Esophagus muscularis mucosa (tissue), 4 donors: ENCODE measurements at places on chromosomes 5 and 9.

DNA sequence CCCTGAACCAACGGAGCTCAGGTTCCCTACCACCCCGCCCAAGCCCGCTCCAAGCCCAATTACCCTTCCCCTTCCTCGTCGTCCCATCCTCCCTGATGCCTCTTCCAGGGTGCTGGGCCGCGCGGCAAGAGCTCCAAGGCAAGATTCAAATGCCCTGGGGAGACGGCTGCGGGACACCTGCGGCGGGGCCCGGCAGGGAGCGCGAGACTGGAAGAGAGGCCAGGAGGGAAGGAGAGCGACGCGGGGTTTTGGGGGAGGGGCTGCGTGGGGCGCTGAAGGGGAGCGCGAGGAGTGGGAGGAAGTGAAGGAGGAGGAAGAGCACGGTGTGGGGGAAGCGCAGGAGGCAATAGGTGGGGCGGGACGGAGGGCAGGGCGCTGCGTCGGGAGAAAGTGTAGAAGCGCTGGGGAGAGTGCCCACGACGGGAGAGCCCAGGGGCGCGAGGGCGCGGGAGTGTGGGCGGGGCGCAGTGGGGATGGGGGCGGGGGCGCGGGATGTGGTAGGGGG, 975 bp upstream of the NXNL2 start:
- H3K4me1 ChIP-seq: peaks cover 30% of the 10 kb centered on the region
- peak overlapping the region; percentile 75 for H3K27ac ChIP-seq
- DNase-seq: no peak
- no peaks in the 10 kb centered on the region for H3K27me3 ChIP-seq
- peak overlapping the region; percentile 64 for H3K4me3 ChIP-seq

- no peaks in the 10 kb centered on the region for H3K36me3 ChIP-seq
- H3K27ac ChIP-seq: no peak overlapping the region
- H3K27me3 ChIP-seq: no peaks in the 10 kb centered on the region
- no peaks in the 10 kb centered on the region for H3K4me1 ChIP-seq
- H3K4me3 ChIP-seq: no peak overlapping the region
Observed at GRCh38 chr5:82072138-82072537, 100.3 kb downstream of the ATG10 start.

DNA sequence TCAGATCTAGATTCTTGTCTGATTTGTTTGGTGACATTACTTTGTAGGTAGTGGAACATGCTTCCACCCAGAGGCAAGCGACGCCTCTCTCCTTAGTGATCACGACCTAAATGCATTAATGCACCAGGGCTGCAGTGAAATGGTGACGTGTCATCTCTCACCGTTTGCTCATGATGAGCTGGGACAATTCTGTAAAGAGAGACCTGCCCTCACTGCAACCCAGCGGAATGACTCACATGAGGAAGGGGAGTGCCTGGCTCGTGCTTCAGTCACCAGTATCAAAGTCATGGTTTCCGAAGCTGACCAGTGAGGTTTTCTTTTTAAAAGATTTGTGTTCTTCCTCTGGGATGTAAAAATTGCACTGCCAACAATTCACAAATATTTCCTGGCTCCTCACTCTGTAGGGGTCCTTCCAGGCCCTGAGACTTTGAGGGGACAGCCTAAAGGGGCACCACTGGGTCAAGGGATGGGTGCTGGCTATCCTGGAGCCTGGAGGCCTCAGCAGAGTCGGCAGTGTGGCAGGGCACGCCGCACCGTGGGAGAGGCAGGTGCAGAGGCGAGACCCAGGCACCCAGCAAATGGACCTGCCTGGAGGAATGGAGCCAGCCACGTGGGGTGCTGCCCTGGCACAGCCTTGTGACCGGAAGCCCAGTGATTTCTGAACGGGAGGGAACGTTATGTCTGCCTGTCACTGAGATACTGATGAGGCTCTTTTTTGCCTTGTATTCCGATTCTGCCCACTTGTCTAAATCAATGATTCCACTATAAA, 17.3 kb downstream of the QSOX2 start:
- no peak overlapping the region for H3K27ac ChIP-seq
- no peaks in the 10 kb centered on the region for H3K4me1 ChIP-seq
- peaks cover 30% of the 10 kb centered on the region for H3K36me3 ChIP-seq
- no peaks in the 10 kb centered on the region for H3K27me3 ChIP-seq
- no peak overlapping the region for H3K4me3 ChIP-seq
- DNase-seq: no peak

DNA sequence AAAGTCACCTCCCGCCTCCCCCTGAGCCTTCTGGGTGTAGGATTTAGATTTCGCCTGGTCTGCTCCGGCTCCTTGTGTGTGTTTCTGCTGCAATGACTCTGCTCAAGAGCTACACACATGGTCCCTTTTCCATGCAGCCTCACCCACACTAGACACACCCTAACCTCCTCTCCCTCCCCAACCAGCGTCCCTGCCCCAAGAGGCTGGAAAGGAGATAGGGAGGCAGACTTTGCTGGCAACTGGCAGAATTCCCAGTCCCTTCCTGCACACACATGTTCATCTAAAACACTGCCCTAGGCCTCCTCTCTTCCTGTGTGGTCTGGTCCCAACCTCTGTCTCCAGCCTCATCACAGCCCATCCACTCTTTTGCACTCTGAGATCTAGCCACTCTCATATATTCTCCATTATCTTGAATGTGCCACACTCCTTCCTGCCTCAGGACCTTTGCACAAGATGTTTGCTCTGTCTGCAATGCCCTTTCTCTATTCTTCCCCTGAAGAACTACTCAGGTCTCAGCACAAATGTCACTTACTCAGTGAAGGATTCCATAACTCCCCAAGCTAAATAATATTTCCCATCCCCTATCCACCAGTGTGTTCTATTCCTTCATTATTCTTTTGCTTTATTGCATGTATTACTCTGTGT, 253.8 kb downstream of the CDK5RAP2 start:
- no peak overlapping the region for H3K27ac ChIP-seq
- H3K4me1 ChIP-seq: no peaks in the 10 kb centered on the region

DNA sequence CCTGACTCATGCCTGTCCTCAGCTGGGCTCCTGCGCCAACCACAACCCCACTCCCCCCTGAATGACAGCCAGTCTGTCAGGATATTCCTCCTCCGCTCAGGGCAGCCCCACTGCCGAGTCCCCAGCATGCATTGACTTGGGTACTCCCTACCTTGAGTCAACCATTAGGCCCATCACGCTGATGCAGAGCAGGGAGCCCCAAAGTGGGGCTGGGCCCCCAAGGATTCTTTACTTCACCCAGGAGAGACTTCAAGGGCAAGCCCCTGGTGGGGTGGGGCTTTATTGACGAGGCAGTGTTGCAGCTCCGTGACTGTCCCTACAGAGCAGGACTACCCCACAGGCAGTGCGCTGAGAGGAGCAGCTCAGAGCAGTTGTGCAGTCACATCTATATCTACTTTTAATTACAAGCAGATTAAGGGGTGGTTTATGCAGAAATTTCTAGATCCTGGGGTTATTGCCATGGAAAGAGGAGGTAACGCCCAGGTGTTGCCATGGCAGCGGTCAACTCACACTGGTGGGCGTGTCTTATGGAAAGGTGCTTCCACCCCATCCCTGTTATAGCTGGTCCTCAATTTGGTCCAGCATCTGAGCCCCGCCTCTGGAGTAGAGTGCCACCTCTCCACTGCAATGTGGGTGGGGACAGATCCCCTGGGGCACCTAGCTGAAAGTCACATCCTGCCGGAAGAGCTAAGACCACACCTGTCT, 32.1 kb upstream of the FCN1 start:
- no peaks in the 10 kb centered on the region for H3K27me3 ChIP-seq
- H3K27ac ChIP-seq: no peak overlapping the region
- no peaks in the 10 kb centered on the region for H3K36me3 ChIP-seq
- H3K4me3 ChIP-seq: no peak overlapping the region

DNA sequence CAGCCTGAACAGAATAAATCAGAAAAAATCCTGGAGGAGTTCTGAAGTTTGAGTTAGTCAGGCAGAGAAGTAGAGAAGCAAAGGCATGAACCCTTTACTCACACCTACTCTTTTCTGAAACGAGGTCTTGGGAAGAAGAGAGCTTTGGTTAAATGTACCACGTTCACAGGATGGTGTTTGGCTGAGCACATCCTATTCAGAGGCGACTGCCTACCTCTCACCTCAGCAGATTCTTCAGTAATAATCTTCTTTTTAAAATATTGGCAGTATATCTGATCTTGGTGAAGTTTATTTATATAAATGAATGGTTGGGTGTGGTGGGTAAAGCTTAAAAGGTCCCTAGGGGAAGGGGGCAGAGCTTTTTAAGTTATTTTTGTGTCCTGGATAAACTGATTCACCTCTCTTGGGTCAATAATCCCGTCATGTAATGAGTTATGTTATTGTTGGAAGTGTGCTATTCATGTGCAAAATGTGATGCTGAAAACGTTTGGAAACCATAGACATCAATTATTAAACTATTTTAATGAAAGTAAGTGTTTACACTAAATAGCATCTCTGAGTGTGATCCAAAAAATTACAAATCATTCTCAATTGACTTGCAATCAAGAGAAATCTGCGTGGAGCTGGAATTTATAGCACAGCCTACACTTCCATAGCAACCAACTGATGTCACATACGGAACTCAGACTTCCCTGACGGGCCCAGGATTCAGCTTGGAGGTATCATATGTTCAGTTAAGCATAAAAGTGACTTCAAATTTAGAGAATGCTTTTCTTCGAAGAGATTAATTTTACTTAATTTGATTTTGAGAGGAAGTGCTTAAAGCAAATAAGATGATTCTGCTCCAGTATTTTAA, 94.3 kb upstream of the EQTN start:
- DNase-seq: peak; percentile 34
- peaks cover 29% of the 10 kb centered on the region for H3K4me1 ChIP-seq
- H3K36me3 ChIP-seq: no peaks in the 10 kb centered on the region
- H3K4me3 ChIP-seq: no peak overlapping the region
- no peaks in the 10 kb centered on the region for H3K27me3 ChIP-seq
- no peak overlapping the region for H3K27ac ChIP-seq

- no peaks in the 10 kb centered on the region for H3K4me1 ChIP-seq
- DNase-seq: no peak
- no peaks in the 10 kb centered on the region for H3K27me3 ChIP-seq
Observed at GRCh38 chr9:75358846-75359245, 270.5 kb downstream of the OSTF1 start.
